Activated CD4-positive, alpha-beta T cell treated with anti-CD3 and anti-CD28 coated beads, Interleukin-2, amount 50 U/mL, for 16 hours (primary cell): ENCODE measurements at places on chromosomes 6 and 20.
A peak's percentile ranks its signal among the peaks of the same experiment; 100 is the strongest.

GRCh38 chr6:101703311-101703710 lies 309.8 kb downstream of the GRIK2 start:
- DNase-seq = no peak

- DNase-seq = peak; percentile 64
These were observed 148.7 kb upstream of the JARID2 start for GRCh38 chr6:15096894-15097837.

GRCh38 chr20:34110745-34111641 lies 1.1 kb downstream of the EIF2S2 start:
- peak; percentile 63 for DNase-seq

DNA sequence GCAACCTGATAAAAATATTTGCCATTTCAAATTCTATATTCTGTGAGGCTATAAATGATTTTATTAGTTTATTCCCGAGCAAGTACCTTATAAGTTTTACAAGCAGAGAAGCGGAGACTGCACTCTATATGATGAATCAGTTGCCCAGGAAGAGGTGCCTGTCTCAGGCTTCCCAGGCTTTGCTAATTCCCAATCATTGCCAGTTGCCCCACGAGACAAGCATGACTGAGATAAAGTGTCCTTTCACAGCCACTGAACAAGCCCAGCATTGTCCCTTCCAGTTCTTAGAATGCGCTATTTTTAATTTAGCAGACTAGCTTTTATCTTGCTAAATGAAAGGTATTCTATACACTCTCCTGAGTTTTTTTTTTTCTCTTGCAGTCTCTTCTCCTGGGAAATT lies 260.7 kb downstream of the ALDH8A1 start:
- no peak for DNase-seq
